ENCODE measurements at places on chromosomes 12 and 14.

- DNase-seq = no peak
These were observed 35.2 kb downstream of the PIWIL1 start for GRCh38 chr12:130372936-130373335.

- DNase-seq = no peak
These were observed 388.9 kb downstream of the SOX5 start for GRCh38 chr12:23560611-23561010.

- DNase-seq = no peak
These were observed 112.1 kb downstream of the ADGRD1 start for GRCh38 chr12:131065801-131066200.

- no peak for DNase-seq
These were observed 406.9 kb downstream of the RAD51B start for GRCh38 chr14:68226523-68226922.

GRCh38 chr14:90445011-90445410, 48.2 kb downstream of the CALM1 start:
- no peak for DNase-seq

DNA sequence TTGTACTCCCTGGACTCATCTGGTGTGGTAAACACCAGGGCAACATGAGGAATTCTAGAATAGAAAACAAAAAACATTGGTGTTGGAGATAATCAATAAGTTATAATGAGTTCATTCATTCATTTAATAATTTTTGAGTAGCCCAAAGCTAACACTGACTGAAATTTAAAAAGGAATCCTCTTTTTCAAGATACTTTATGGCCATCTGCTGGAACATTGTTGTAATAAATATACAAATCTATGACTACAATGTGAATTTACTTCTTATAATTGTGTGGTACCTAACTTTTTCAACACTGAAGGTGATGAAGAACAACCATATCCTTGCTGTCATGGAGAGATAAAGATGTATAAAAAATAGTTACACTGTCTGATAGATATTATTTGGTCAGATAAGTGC, 687.3 kb upstream of the MIS18BP1 start:
- DNase-seq = no peak

Data from stimulated activated CD8-positive, alpha-beta memory T cell treated with anti-CD3 and anti-CD28 coated beads, Interleukin-7, amount 100 ng/mL, for 48 hours (primary cell).